ENCODE measurements at places on chromosomes 4 and X.

- DNase-seq: no peak
Measured at GRCh38 chr4:124768596-124769365, 56.2 kb upstream of the ANKRD50 start.

GRCh38 chrX:75642811-75643361 is 120.0 kb upstream of the ZDHHC15 start:
- no peak for DNase-seq

DNA sequence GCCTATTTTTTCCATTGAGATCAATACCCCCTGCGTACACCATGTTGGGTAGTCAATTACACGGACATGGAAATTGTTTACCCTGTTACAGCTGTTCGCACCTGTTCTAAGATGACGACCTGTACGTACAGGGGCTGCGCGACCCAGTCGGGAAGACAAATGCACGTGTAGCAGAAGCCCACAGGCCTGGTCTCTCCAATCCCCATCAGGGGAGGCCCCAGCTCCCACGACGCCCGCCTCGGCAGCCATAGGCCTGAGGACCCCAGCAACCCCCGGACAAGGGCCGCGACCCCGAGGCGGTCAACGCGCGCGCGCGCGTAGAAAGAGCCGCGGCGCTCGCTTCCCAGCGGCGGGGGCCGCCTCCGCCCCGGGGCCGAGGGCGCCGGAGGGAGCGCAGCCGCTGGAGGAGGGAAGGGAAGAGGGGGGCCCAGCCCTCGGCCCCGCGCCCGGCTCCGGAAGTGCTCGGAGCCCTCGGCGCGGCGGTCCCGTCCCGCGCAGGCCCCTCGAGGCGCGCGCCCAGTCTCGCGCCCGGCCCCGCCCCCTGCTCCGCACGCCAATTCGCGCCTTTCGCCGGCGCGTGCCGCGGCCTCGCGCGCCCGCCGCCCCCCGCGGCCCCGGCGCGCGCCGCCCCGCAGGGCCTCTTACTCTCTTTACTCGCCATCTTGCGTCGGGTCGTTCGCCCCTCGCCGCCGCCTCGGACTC is 618 bp downstream of the RBBP7 start:
- no peak for DNase-seq

DNA sequence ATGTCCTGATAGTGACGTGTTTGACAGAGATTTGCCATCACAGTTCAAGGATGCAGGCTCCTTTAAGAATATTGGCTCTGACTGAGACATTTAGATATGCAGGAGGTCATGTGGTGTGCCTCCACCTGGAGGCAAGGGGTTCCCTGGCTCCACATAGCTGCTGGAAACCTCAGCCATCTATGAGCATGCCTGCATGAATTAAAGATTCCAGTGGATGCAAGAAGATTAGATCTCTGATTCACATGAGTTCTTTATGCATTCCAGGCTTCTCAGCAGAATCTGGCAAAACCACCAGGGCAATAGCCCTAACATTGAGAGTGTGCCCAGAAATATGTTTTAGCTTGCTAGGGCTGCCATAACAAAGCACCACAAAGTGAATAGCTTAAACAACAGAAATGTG is 298.5 kb upstream of the AADAT start:
- DNase-seq: no peak

- DNase-seq: no peak
Measured at GRCh38 chr4:83112231-83112630, 2.3 kb downstream of the PLAC8 start.

- DNase-seq: no peak
Measured at GRCh38 chr4:917466-917865, 14.7 kb downstream of the GAK start.

- DNase-seq: no peak
Measured at GRCh38 chr4:39905656-39906055, 72.1 kb downstream of the PDS5A start.

DNA sequence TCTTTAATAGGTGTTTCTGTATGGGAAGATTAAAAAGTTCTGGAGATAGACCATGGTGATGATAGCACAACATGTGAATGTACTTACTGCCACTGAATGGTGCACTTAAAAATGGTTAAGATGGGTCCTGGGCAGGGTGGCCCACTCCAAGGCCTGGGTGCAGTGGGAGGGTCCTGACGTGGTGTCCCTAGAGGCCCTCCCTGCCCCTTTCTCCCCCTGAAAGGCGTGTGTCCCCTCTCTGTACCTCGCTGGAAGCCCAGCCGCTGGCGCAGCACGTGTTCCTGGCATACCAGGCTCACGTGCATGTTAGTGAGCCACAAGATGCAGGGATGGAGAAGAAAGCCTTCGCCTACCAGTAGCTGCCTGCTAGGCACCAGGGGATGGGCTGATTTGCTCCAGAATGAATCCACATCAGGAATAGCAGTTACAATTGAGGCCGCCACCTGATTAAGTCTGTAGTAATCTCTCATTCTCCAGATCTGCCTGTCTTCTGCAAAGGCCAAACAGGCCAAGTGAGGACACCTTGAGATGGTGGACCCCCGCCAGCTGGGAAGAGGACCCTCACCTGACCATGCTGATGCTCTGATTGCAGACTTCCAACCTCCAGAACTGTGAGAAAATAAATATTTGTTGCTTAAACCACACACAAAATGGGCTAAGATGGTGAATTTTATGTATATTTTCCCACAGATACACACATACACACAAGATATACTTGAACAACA is 67.5 kb downstream of the COQ2 start:
- DNase-seq: no peak

GRCh38 chr4:134636338-134637051 is 434.9 kb upstream of the PABPC4L start:
- DNase-seq: no peak

DNA sequence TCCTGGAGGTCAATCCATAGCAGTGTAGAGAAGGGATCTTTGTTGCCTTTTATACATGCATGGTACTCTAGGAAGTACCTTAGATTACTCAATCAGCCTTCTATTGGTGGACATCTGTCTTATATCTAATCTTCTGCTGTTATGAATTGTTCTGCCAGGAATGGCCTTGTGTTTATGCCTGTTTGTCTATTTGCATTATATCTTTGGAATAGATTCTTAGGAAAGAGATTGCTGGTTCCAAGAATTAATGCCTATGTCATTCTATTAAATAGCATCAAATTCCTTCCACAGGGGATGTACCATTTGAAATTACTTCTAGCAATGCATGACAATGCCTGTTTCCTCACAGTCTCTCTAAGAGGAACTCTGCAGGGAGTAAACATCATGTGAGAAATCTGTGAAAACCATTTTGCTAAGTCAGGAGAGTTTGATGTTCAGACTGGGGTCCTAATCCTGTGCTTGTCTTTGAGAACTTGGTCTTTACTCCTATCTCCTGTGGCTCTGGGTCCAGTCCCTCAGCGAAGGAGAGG is 42.5 kb downstream of the BEX3 start:
- DNase-seq: no peak

- DNase-seq: no peak
Measured at GRCh38 chrX:130120746-130121504, 10.6 kb upstream of the ELF4 start.

- peak; percentile 12 for DNase-seq
Measured at GRCh38 chrX:118974908-118975671, 672 bp downstream of the LONRF3 start.

- no peak for DNase-seq
Measured at GRCh38 chr4:113347245-113347644, 297.8 kb downstream of the ANK2 start.

GRCh38 chr4:121208244-121209007 is 44.3 kb upstream of the TNIP3 start:
- no peak for DNase-seq

DNA sequence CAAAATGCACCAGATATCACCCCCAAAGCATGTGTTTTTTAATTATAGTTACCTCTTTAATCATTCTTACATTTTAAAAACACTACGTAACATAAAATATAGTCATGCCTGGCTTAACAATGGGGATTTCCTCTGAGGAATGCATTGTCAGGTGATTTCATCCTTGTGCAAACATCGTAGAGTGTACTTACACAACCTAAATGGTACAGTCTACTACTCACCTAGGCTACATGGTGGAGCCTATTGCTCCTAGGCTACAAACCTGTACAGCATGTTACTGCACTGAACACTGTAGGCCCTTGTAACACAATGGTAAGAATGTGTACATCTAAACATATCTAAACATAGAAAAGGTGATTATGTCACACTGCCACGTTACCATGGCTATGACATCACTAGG is 208.6 kb downstream of the SPOCK3 start:
- DNase-seq: no peak

GRCh38 chr4:181685461-181685860 is 557.7 kb upstream of the TENM3 start:
- no peak for DNase-seq

GRCh38 chr4:35166466-35166865 is 1077.8 kb downstream of the ARAP2 start:
- no peak for DNase-seq

- no peak for DNase-seq
Measured at GRCh38 chr4:55023030-55023429, 102.4 kb downstream of the KDR start.

DNA sequence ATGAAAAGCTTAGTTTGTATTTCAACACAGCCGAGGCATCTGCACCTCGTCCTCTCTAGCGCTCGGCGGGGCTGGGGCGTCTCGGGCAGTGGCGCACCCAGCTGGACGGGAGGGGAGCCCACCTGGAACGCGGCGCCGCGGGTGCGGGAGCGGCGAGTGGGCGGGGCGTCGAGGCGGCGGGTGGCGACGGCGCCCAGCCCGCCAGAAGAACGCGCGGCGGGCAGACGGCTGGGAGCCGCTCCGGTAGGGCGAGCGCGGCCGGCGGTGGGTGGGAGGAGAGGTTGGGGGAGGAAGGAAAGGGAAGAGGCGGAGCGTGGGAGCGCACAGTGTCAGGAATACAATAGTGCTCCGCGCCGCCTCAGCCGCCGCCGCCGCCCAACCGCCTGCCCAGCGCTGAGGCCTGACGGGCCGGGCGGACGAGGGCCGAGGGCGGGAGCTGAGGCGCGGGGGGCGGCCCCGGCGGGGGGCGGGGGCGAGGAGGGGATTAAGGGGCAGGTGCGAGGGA is at the start of gene JADE3:
Gene JADE3, plus strand, starts transcription at position 324 of the 505 bp plus-strand sequence. CDS start 72,474 bp downstream, outside the sequence.
- no peak for DNase-seq

DNA sequence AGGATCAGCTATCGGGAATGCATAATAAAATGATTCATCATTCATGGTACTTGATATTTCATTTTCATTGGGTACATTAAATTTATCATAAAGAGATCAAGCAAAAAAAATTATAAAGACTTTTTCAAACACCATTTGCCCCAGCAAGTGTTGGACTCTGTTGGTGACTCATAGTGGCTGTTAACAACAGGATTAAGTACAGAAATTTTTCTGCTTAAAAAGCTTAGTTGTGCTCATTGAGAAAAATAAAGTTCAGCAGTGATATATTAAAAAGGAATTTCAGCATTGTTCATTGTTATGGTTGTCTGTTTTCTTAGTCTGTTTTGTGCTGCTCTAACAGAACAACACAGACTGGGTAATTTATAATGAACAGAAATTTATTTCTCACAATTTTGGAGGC is 86.2 kb upstream of the PCDH10 start:
- DNase-seq: peak; percentile 52

DNA sequence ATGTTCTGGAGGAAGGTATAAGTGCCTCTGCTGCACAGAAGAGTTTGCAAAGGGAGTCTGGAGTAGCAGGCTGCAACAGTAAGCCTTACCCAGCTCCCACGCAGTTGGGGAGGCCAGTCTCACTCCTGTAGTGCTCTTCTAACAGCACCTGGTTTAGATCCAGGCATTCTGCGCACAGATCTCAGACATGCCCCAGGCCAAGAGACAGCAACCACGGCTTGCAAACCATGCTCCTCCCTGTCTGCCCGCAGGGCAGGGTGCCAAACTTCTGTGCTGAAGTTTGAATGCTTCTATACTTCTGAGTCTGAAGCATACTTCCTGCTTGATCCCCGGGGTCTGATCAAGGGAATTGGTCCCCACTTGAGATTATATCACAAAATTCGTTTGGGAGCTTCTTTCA is 106.3 kb downstream of the LINC00632 start:
- no peak for DNase-seq

DNA sequence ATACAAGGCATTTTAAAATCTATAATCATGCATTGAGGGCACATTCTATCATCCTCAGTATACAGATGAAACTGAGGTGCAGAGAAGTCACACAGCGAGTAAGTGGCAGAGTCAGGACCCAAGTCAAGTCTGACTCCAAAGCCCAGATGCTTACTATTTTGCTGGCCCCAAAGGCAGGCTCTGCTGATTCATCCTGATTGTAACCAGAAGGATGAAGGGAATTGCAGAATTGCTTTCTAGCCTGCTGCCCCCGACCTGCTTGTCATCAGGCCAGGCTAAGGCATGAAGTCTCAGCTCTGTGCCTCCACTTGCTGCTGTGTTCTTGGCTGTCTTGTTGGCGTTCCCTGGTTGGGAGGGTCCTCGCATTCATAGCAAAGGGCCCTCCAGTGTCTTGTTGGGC is 62.7 kb downstream of the SLC9A6 start:
- no peak for DNase-seq

Data from HS-27A (cell line).